ENCODE measurements at places on chromosomes 16 and 17.

- no peak for DNase-seq
Measured at GRCh38 chr17:45296833-45297124, 20.0 kb downstream of the MAP3K14 start.

DNA sequence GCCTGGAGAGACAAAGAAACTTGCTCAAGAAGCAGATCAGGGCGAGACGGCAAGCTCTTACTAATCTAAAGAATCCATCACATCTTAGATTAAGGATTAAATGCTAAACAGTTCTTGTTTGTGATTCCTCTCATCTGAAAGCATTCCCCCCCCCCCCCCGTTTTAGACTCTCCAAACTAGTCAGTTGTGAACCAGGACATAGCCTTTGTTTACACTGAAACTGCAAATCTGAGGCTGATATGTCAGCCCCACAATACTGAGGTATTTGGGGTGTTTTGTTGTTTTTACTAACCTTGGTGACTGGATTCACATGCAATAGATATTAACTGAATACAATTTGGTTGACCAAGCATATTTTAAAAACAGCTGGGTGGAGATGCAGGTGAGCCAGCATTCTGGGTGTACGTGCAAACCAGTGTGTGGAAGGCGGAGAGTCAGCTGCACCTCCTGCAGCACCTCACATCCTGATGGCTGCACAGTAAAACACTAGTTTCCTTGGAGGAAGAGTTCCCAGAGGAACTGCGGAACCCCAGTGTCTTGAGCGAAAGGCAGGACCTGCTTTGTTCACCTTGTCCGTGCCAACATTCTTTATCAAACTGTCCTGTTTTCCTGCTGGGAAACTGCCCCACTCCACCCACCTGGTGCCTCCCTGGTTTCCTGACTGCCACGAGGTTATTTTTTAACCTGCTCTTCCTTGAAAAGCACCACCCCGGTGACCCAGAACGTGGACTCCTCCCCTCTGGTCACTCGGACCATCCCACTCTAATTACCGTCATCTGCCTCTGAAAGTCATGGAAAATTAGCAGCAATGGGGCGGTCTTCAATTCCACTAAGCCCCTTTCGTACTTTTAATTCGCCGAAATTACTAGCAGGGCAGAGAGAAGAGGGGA lies 1.2 kb upstream of the YPEL2 start:
- DNase-seq: no peak

DNA sequence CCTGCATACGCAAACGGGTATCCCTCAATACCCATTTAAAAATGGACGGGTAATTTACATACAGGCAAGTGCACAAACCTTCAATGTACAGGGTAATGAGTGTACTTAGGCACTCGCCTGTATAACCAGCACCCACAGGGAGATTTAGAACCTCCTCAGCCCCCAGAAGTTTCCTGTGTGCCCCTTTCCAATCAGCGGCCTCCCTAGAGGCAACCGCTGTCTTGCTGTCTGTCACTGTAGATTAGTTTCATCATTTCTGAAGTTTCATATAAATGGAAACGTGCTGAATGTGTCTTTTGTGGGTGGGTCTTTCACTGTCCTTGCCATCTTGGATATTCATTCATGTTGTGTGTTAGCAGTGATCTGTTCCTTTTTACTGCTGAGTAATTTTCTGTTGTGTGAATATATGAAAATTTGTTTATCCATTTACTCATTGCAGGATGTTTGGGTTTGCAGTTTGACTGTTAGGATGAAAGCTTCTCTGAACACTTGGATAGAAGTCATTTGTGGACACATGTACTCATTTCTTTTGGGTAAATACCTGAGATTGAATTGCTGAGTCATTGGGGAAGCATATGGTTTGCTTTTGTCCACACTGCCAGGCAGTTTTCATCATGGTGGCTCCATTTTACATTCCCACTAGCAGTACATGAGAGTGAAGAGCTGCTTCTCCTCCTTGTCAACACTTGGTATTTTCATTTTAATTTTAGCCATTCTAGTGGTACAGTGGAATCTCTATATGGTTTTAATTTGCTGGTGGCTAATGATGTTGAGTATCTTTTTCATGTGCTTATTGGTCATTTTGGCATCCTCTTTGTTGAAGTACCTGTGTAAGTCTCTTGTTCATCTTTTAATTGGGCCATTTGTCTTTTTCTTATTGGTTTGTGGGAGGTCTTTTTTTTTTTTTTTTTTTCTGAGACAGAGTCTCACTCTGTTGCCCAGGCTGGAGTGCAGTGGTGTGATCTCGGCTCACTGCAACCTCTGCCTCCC lies 2.1 kb upstream of the ADCY7 start:
- DNase-seq: no peak

DNA sequence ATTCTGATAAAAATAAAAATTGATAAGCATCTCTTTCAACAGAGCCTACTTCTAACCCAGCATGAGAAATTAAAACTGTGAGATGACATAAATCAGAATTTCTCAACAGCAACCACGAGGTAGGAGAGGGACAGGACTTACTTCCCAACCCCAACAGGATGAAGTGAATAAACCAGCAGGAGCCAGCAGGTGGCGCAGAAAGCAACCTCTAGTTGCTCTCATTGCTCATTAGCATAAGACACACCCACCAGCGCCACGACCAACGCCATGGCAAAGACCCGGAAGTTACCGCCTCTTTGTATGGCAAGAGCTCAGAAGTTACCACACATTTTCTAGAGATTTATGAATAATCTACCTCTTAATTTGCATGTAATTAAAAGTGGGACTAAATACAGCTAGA lies 189.4 kb upstream of the CDH8 start:
- DNase-seq: peak; percentile 84

DNA sequence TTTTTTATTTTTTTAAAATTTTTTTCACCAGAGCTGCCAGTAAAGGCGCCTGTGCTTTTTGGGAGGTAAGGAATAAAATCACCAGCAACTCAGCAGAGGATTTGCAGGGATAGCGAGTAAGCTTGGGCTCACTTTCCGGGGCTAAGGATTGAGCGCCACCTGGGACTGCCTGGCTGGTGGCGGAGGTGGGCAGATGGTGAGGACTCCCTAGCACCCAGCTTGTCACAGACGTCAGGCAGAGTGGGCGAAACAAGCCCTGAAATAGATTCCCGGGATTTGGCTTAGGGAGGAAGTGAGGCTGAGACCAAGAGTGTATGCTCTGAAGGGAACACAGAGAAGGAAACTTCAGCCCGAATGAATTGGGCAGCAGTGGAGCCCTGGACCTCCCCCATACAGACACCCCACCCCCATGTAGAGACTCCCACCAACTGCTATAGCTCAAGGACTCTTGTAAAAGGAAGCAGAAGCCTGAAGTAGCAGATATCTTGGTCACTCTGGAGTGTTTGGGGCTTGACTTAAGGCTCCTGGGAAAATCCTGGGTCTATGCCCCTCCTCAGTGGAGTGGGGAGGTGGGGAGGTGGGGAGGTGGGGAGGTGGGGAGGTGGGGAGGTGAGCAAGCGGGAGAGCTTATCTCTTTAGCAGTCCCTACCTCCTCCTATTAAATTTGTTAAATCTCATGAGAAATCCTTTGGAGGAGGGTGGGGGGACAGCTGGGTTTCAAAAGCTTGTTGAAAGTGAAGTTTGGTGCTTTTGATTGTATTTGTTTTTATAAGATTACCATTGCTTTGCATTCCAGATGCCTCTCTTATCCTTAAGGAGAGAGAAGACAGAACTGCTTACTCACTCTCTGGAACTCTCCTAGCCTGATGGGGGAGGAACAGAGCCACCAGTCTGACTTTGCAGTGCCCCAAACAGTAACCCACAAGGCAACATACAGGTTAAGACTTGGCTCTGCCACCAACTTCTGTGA lies 8.2 kb downstream of the ARL4D start:
- DNase-seq: no peak

GRCh38 chr16:57062329-57062728 lies 30.1 kb upstream of the CPNE2 start:
- no peak for DNase-seq

GRCh38 chr16:17658881-17659280 lies 188.1 kb upstream of the XYLT1 start:
- no peak for DNase-seq

GRCh38 chr16:57802341-57803133 lies at the start of gene KIFC3:
Gene KIFC3, minus strand, starts transcription at chr16:57802491. Its CDS starts 4,248 bp downstream, at chr16:57798243.
- no peak for DNase-seq

DNA sequence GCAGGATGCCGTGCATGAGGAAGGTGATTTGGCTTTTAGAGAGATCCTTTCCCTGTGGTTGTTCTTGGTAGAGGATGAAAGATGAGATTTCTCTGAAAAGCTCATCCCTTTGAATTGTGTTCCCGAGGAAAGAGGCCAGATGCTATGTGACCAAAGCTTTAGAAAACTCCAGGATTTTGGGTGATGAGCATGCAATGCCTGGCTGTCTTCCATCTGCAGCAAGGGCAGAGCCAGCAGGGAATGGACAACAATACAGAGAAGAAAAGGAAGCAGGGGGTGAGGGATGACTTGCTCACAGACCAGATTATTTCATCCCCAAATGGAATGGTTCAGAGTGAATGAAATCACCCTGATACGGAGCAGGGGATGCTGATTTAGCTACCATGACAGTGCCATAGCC lies 949.7 kb upstream of the EEF2KMT start:
- no peak for DNase-seq

- no peak for DNase-seq
Measured at GRCh38 chr16:48501516-48502377, 108.2 kb downstream of the N4BP1 start.

DNA sequence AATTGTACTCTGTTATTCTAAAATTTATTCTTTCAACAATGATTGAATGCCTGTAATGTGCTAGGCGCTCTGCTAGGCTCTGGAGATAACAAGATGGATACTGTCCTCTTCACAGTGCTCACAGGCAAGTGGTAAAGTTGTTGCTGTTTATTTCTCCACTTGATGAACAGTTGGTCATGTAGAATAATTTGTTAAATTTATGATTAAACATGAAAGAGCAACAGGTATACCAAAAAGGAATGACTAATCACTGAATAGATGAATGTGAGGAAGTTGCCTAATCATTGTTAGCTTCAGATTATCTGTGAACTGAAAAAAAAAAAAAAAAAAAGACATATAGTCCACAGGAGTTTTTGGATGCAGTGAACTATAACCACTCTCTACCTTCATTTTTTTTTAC lies 62.3 kb downstream of the NFATC3 start:
- DNase-seq: no peak

- no peak for DNase-seq
Measured at GRCh38 chr16:51050377-51050706, 100.7 kb downstream of the SALL1 start.

GRCh38 chr16:79466111-79466510 lies 134.4 kb downstream of the MAF start:
- no peak for DNase-seq

DNA sequence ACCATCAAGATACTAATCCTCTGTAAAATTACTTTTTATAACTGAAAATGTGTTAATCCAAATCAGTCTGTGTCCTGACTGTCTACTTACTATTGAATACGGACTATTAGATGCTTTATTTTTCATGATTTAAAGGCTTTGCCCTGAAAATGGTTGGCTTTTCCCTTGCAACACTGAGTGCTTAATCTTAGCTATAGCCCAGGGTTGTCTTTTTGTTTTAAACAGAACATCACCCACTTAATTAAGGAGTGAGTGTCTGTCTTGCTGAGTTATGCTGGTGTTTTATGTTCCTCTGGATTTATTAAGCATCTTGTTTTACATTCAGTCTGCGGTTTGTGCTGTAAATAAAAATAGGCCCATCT lies 11.0 kb downstream of the FTO start:
- no peak for DNase-seq

- no peak for DNase-seq
Measured at GRCh38 chr17:19780846-19781245, 32.7 kb upstream of the ALDH3A1 start.

DNA sequence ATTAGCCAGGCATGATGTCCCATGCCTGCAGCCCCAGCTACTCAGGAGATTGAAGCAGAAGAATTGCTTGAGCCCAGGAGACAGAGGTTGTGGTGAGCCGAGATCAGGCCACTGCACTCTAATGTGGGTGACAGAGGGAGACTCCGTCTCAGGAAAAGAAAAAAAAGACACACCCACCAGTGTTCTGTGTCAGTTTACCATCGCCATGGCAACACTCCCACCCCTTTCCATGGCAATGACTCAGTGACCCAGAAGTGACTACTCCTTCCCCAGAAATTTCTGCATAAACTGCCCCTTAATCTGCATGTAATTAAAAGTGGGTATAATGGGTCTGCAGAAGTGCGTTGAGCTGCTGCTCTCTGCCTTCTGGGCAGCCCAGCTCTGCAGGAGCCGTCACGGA lies 4.0 kb upstream of the ZC3H18 start:
- DNase-seq: no peak

- peak; percentile 97 for DNase-seq
Measured at GRCh38 chr17:81309140-81309858, 14.2 kb upstream of the SLC38A10 start.

- DNase-seq: no peak
Measured at GRCh38 chr17:9255833-9256232, 234.5 kb downstream of the NTN1 start.

- peak; percentile 39 for DNase-seq
Measured at GRCh38 chr17:30148376-30148775, 31.8 kb downstream of the NSRP1 start.

- no peak for DNase-seq
Measured at GRCh38 chr17:4728124-4728523, 3.1 kb upstream of the MED11 start.

DNA sequence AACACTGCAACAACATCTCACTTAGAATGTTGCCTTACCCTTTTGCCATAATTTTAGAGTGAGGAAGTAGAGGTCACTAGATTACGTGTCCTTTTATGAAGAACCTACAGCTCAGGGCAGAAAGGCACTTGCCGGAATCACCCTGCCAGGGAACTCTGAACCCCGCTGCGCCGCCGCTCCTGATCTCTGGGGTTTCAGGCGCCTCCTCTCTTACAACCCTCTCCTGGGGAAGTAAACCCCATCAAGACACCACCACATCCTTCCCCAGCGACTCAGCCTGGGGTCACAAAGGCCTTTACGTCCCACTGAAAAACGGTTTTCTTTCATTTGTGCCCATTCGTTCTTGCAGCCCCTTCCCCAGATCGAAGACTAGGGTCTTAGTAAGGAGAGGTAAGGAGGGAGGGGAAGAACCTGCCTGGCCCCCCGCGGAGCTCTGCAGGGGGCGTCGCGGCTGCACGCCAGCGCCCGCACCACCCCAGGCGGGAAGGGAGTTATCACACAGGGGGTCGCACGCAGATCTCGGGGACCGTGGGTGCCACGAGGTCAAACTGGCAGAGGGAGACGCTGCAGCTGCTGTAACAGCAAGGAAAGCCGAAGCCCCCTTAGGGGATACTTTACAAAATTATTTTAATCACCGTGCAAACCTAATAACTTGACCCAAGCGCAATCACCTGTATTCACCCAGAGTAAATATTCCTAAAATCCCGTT lies 1.0 kb upstream of the HLF start:
- no peak for DNase-seq

- DNase-seq: no peak
Measured at GRCh38 chr17:56866496-56866895, 32.5 kb downstream of the DGKE start.

- DNase-seq: no peak
Measured at GRCh38 chr17:54932711-54933110, 32.1 kb downstream of the TOM1L1 start.
